ENCODE measurements at places on chromosomes 7 and 10.

DNA sequence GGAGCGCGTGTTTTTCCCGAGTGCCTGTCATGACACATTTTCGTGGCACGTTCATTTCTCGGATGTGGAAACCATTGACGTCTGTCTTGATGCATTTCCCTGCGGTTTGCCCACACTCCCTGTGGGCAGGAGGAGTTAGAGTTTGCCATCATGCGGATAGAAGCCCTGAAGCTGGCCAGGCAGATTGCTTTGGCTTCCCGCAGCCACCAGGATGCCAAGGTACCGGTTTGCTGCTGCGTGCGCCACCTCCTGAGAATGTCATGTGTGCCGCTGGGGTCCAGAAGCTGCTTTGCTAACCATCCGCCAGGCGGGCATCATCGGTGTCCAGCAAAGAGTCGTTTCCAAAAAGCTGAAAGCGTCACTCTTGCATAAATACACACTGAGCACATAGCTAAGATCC, 40.9 kb upstream of the BTBD16 start:
- DNase-seq: no peak

DNA sequence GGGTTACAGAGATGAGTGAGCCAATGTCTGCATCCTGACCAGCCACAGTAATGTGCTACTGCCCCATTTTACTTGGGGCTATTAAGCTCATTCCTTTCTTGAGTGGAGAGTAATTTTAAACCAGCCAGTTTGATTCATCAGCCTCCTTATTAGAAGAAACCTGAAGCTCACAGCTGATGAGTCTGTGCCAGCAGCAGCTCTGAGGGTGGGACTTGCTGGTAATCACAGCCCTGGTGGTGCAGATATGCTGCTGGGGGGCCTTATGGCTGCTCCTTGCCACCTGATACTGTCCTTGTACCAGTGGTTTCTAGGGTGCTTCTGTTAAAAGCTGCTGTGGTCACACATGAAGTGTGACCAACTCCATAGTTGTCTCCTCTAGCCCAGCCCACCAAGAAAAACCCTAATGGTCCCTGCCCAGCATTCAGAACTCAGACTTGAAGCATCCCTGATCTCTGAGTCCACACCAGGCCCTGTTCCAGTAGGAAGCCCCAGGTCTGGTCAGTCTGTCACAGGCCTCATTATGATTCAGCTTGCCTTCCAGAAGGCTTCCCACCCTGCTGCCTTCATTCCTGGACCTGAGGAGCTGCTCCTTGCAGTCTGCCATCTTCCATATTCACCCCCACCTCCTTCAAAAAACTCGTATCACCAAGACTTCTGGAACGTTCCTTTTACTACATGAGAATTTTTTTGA, 28.9 kb upstream of the RBM20 start:
- no peak for DNase-seq

GRCh38 chr10:11663763-11664555, 52.5 kb upstream of the USP6NL start:
- DNase-seq: no peak

GRCh38 chr10:128579901-128580300, 453.7 kb upstream of the MKI67 start:
- no peak for DNase-seq

GRCh38 chr7:117395743-117396142, 31.6 kb downstream of the ASZ1 start:
- DNase-seq: no peak

GRCh38 chr10:113452146-113452845, 100.6 kb upstream of the HABP2 start:
- DNase-seq: no peak

- no peak for DNase-seq
Observed at GRCh38 chr10:124336186-124336585, 82.5 kb downstream of the OAT start.

All from activated CD4-positive, alpha-beta T cell treated with anti-CD3 and anti-CD28 coated beads, Interleukin-2, amount 50 U/mL, for 1 hour (primary cell).